ENCODE measurements at places on chromosomes 5 and 9.
A peak's percentile ranks its signal among the peaks of the same experiment; 100 is the strongest.

DNA sequence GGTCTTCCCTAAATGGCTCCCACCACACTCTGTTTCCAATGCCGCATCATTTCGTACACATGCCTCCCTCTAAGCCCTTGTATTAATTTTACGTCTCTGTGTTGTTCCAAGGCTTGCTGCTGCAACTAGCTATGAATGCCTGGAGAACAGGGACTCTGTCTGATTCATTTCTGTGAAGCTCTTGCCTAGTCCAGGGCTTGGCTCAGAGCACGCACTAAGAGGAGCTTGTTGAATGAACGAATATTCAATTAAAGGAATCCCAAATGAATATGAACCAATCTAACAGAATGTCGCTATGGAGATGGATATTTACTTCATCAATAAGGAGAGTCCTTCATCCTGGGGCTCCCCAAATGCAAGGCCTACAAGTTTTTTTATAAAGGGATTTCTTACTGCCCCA, 55.3 kb downstream of the TGFBR1 start:
- no peak for ATAC-seq

GRCh38 chr5:81779916-81780266, 29.0 kb upstream of the SSBP2 start:
- ATAC-seq, result no peak

DNA sequence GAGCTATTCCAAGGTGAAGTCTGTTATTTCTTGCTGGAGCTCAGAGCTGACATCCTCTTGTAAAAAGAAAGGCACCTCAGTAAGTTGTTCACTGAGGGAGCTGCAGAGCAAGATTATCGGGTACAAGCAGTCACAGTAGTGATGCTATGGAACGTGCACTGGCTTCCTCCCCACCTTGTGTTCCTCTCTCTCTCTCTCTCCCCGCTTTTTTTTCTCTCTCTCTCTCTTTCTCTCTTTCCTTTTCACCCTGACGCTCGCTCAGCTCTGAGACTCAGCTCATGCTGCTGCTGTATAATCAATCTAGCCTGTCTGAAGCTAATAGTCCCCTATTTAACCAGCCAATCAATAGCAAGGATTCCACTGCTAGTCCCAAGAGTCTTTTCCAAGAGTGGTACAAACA, 587.6 kb upstream of the CDH18 start:
- no peak for ATAC-seq

GRCh38 chr5:100448111-100448528, 87.1 kb upstream of the FAM174A start:
- ATAC-seq, result no peak

- ATAC-seq, result peak; percentile 88
These were observed 162.7 kb downstream of the ZNF608 start for GRCh38 chr5:124583469-124584350.

DNA sequence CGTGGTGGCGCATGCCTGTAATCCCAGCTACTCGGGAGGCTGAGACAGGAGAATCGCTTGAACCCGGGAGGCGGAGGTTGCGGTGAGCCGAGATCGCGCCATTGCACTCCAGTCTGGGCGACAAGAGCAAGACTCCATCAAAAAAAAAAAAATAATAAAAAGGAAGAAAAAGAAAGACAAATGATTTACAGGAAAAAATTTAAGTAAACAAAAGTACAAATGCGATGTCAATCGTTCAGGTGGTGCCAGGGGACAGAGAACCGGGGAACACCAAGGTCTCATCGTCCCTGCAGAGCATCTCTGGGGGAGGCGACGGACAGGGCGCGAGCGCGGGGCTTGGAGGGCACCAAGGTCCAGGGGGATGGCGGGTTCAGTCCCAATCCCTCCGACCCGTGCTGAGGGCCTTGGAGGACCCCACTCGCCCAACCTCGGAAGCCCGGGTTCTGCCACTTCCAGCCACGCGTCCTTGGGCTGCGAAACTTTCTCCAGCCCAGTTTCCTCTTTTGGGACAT, 607 bp upstream of the HNRNPAB start:
- no peak for ATAC-seq

GRCh38 chr5:116359592-116359991, 215.0 kb downstream of the SEMA6A start:
- ATAC-seq, result no peak

- no peak for ATAC-seq
These were observed 341.5 kb downstream of the TMEM38B start for GRCh38 chr9:106035806-106036205.

GRCh38 chr9:136916330-136917184, 28.0 kb downstream of the FBXW5 start:
- ATAC-seq, result no peak

DNA sequence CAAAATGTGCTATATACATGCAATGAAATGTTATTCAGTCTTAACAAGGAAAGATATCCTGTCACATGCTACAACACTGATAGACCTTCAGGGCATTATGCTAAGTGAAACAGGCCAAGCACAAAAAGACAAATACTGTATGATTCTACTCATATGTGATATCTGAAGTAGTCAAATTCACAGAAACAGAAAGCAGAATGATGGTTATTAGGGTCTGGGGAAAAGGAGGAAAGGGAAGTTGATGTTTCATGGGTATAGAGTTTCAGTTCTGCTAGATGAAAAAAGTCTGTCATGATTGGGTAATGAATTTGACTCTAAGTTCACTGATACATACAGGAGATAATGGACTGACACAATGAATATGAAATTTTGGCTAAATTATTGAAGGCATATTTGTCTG, 11.2 kb upstream of the RIC1 start:
- peak; percentile 82 for ATAC-seq

GRCh38 chr9:126317513-126317912, 9.1 kb upstream of the MVB12B start:
- ATAC-seq, result no peak

GRCh38 chr5:1004461-1005248, 3.9 kb upstream of the NKD2 start:
- peak; percentile 44 for ATAC-seq

DNA sequence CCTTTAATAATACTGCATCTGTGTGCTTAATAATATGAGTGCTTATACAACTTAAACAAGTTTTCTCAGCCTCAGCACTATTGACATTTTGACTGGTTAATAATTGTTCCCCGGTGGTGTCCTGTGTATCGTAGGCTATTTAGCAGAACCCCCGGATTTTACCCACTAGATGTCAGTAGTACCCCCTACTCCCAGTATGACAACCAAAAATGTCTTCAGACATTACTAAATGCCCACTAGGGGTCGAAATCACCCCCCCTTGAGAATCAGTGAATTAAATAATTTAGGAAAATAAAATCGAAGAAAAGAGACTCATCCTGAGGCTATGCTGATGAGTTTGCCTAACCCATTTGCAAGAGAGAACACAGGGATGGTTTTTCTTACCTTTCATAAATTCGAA, 166.3 kb downstream of the ATP10B start:
- ATAC-seq, result no peak

- ATAC-seq, result no peak
These were observed 88.8 kb upstream of the DMRT1 start for GRCh38 chr9:752681-753200.

DNA sequence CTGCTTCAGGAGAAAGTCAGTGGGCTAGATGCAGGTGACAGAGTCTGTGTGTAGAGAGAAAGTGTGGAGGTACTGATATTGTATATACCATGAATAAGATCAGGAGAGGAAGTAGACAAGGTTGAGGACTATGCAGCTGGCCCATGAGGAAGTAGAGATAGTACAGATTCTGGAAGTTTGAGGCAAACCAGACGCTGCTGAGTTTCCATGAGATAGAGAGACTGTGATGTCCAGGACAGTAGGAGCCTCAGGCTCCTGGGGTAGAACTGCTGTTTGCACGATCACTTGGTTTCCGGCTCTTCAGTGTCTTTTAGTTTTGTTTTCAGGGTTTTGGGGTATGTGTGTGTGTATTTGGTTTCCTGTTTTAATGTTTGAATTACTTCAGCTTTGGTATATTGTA, 13.6 kb downstream of the OTULINL start:
- peak; percentile 62 for ATAC-seq

GRCh38 chr5:168752416-168753190, 173.4 kb upstream of the PANK3 start:
- no peak for ATAC-seq

GRCh38 chr9:92982130-92982529, 34.8 kb downstream of the FGD3 start:
- ATAC-seq, result no peak

- ATAC-seq, result no peak
These were observed 35.7 kb upstream of the PLIN2 start for GRCh38 chr9:19162956-19163355.

GRCh38 chr5:140041492-140042392, 1.4 kb downstream of the NRG2 start:
- no peak for ATAC-seq

GRCh38 chr9:84435902-84436301, 95.3 kb upstream of the SLC28A3 start:
- no peak for ATAC-seq

- no peak for ATAC-seq
These were observed 287.8 kb downstream of the EBF1 start for GRCh38 chr5:158811921-158812320.

- ATAC-seq, result no peak
These were observed 345.7 kb downstream of the DEPDC1B start for GRCh38 chr5:60354311-60354710.

DNA sequence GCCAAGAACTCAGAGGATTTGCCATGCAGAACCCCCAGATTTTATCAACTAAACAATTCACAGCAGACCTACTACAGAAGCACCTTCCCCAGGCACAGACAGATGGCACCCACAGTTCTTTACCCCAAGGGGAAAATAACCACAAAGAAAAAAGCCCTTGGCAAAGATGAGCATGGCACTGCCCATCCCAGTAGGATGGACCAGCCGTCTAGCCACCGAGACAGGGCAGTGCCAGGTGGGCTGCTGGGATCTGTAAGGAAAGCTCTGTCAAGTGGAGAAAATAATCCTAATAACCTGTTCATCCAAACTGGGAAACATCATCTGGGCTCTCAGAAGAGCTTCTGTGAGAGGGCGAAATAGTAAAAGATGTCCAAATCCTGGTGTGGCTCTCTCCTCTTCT, 130.0 kb downstream of the COL23A1 start:
- no peak for ATAC-seq

- ATAC-seq, result no peak
These were observed 137.9 kb downstream of the KIAA0825 start for GRCh38 chr5:94480486-94480885.
